Activated CD8-positive, alpha-beta memory T cell treated with anti-CD3 and anti-CD28 coated beads for 1 hour (primary cell): ENCODE measurements at places on chromosomes 7 and 10.

GRCh38 chr10:13310518-13311176 is 10.8 kb upstream of the PHYH start:
- no peak for DNase-seq

DNA sequence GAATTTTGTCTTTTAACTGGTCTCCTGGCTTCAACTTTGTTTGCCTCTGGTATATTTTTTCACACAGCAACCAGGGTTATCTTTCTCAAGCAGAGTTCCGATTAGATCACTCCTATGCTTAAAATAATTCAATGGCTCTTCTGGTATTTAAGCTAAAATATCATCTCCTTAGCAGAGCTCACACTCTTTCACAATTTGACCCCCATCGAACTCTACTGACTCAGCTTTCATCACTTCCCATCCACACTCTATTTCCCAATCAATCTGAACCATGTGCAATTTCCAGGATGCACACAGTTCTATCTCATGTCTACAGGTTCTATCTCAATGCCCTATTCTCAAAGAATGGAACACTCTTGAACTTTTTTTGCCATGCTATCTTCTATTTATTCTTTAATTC is 809.5 kb downstream of the GRID1 start:
- DNase-seq = no peak

- no peak for DNase-seq
These were observed 134.1 kb downstream of the ADCY1 start for GRCh38 chr7:45708046-45708950.

GRCh38 chr10:62133618-62134017 is 135.0 kb downstream of the RTKN2 start:
- DNase-seq = no peak

DNA sequence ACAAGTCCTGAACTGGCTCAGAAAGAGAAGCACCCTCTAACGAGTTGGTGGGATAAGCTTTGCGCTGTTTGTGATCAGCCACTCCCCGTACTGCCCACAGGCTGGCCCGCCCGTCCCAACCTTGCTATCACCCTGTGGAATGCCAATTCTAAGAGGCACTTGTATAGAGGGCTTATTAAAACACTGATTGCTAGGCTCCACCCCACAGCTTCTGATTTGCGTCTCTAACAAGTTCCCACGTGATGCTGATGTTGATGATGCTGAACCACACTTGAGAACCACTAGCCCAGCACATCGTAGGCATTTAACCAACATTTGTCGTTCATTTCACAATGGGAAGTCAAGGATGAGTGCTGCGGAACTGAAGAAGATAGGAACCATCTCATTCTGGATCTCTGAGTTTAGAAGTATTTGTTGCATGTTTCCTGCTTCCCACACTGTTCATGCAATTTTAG is 12.7 kb upstream of the GSAP start:
- no peak for DNase-seq

DNA sequence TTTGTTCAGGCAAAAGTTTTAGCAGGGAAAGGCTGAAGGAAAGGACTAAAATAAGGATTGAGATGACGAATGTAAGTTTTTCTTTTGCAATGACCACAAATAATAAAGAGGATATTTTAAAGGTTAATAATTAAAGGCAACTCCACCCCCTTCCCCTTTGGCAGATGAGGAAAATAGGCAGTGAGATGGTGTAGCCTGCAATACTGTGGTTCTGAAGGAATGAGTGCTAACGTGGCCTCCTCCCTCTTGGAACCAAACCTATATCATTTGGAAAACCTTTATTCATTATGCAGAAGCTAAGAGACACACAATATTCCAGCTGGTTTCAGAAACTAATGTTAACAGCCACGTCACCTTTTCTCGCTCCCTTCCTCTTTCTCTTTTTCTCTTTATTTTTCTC is 70.9 kb upstream of the COL1A2 start:
- DNase-seq = no peak

GRCh38 chr7:87359366-87359765 is 13.9 kb downstream of the CROT start:
- no peak for DNase-seq

DNA sequence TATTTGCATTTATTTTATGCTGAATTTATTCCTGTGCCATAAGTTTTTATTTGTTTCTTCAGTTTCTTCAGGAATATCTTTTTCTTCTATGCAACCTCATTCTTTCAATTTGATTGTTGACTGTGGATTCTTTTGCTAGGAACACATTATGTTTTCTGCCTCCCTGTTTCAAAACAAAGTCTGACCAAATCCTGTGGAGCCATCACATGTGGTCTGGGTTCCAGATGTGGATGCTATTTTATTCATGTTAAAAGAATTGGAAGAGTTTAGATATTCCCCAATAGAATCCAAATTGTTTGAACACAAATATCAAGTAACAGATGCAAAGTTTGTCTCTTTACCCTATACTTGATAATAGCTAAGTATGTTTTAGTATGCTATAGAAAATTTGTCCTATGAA is 56.8 kb upstream of the LRRC17 start:
- DNase-seq = no peak

- no peak for DNase-seq
These were observed 9.7 kb downstream of the SP8 start for GRCh38 chr7:20776942-20777341.

DNA sequence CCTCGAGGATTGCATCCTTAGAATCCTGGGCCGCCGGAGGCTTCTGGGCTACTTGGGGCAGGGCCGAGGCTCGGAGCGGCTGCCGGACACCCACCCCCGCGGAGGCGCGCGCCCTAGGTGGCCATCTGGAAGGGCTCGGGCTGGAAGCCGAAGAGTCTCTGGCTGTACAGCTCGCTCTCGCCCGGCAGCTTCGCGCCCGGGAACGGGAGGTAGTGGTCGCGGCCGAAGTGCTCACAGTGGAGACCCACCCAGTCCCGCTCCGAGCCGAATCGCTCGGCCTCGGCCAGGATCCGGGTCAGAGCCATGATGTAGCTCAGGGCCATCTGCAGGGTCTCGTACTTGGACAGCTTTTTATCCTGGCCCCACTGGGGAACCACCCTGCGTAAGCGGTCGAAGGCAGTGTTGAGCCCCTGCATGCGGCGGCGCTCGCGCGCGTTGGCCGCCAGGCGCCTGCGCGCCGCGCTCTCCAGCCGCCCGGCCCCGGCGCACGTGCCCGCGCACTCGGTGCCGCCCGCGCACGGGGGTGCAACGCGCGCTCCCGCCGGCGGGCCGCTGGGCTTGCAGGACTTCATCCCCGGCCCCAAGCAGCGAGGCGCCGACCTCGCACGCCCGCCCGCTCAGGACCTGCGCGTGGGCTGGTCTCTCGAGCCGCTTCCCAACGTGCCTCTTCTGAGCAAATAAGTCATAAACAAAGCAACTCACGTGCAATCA is 652 bp downstream of the ATOH7 start:
- no peak for DNase-seq

DNA sequence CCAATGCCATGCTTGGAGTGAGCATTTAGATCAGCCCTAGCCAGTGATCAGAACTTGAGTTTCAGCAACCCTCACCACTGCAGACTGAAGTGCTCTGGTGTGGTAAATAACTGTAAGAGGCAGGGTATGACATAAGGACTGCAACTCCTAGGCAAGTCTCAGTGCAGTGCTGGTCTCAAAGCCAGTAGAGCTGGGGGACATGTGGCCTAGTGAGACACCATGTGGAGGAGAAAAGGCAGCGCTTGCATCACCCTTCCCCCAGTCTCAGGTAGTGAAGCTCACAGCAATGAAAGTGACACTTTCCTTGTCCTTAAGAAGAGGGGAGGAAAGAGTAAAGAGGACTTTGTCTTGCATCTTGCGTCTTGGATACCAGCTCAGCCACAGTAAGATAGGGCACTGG is 386.8 kb upstream of the POT1 start:
- no peak for DNase-seq

DNA sequence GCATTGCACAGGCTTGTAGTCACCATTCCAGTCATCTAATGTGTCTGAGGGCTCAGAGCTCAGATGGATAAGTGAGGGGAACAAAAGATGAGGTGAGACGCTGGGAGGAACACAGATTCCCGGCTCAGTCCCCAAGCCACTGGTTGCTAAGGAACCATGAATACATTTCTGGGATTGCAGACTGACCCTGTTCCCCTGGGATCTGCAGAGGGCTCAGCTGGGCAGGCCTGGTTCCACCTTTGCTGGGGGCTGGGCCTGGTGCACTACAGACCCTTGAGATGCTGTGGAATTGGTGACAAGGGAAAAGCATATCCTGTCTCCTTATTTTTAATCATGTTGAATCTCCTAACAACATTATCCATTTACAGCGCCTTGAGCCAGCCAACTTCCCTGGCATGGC is 19.2 kb downstream of the ELFN1 start:
- DNase-seq = no peak

DNA sequence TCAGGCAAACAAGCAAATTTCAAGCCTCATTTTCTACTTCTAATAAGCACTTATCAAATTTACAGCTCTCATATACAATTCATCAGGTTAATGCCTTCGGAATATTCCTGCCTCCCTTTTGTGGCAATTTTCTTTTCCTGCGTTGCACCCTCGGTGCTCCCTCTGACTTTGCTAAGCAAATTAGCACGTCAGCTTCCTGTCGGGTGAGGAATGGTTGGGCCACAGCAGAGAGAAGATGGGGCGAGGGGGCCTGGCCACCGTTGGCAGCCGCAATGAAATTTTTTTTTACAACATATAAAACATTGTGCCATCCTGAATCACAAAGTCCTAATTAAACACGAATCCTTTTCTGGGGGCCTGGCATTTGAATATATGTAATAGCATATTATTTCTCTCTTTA is 28.1 kb downstream of the ELFN1 start:
- DNase-seq = no peak

- DNase-seq = no peak
These were observed 196.2 kb downstream of the KLF6 start for GRCh38 chr10:3588816-3589215.

GRCh38 chr10:81251457-81252115 is 623.4 kb upstream of the NRG3 start:
- no peak for DNase-seq

DNA sequence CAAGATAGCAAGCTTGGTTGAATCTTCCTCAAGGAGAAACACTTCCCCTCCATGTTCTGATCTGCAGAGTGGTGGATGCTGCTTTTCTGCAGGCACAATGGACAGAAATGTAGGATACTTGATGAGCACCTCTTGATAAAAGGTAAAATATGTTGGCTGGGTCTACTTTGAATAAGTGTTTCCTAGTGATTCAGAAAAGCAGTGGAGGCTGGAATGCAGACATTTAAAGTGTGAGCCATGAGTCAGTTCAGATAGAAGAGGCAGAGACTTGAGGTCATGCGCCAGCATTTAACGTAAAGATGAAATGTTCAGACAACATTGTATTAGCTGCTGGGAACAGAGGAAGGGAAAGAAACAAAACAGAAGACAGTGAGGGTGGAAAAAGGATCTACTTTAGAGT is 403.1 kb downstream of the ADRA2A start:
- no peak for DNase-seq
